ENCODE measurements at places on chromosomes 4 and X.

- no peak for DNase-seq
Measured at GRCh38 chr4:100588076-100588475, 70.3 kb upstream of the EMCN start.

DNA sequence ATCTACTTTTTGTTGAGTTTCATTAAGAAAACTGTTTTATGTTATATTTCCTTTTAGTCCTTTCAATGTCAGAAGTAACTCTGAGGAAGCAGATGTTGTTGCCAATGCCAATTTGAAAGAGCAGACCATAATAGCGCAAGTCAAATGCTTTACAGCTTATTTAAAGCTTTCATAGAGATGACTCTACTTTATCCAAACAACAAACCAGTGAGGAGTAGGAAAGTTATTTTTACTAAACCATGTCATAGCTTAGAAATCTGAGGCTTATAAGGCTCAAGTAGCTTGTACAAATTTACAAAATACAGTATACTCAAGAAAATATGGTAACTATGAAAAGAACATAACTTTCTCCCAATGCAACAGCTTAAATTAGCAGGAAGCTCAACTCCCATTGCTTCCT, 40.1 kb upstream of the SPOCK3 start:
- DNase-seq, result no peak

GRCh38 chr4:90219822-90220221, 92.6 kb downstream of the CCSER1 start:
- DNase-seq, result no peak

- DNase-seq, result no peak
Measured at GRCh38 chrX:129823115-129823514, 20.6 kb downstream of the ZDHHC9 start.

- no peak for DNase-seq
Measured at GRCh38 chr4:74166818-74167217, 8.9 kb downstream of the MTHFD2L start.

GRCh38 chr4:76494243-76494642, 59.2 kb downstream of the SHROOM3 start:
- no peak for DNase-seq

GRCh38 chr4:112905728-112906127, 143.7 kb upstream of the ANK2 start:
- DNase-seq, result no peak

DNA sequence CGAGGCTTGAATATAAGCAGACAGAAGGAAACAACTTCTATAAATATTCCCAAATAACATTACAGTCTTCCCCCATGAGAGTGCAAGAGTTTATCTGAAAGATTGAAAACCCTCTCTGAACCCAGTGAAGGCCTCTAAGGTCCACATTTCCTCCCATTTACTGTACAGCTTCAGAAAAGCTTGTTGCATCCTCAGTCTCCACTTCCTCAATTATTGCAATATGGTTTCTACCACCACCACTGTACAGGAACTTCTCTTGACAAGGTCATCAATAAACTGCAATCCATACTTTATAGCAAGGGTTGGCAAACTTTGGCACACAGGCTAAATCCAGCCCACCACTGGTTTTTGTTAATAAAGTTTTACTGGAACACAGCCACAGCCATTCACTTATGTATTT, 239.0 kb downstream of the THOC2 start:
- DNase-seq, result no peak

DNA sequence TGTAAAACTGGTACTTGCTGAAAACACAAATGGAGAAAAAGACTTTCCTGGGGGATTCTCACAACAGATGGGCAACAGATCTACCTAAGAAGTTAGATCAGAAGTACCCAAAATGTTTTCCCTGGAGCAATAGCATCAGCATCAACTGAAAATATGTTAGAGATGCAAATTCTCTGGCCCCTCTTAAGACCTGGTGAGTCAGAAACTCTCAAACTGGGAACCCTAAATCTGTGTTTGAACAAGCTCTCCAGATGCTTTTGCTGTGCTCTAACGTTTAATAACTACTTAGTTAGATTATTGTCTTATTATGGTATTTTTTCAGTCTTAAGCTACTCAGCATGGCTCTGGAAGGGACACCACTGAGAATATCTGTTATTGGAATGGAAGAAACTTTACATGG, 55.2 kb upstream of the TRPC3 start:
- no peak for DNase-seq

GRCh38 chr4:47465004-47465403, 1.5 kb upstream of the COMMD8 start:
- peak; percentile 57 for DNase-seq

GRCh38 chrX:32421266-32421665, 790.1 kb downstream of the DMD start:
- no peak for DNase-seq

DNA sequence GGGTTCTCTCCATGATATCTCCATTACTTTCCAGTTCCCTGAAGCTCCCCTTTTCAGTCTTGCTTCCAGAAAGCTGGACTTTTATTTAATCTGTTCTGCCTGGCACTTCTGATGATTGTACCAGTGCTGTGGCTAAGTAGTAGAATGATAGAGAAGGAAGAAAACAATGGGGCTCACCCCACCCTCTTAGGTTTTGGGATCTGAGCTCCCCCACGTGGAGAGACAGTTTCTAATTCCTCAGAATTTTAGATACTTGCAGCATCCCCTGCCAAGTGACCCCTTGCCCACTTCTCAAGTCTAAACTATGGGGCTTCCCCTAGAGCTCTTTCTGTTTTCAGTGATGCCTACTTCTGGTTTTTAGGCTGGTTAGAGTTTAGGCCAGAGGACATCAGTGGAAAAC, 73.9 kb downstream of the GC start:
- DNase-seq, result no peak

GRCh38 chr4:142314686-142315085, 531.4 kb downstream of the INPP4B start:
- DNase-seq, result no peak

GRCh38 chr4:174317531-174317930, 33.8 kb downstream of the CEP44 start:
- no peak for DNase-seq

DNA sequence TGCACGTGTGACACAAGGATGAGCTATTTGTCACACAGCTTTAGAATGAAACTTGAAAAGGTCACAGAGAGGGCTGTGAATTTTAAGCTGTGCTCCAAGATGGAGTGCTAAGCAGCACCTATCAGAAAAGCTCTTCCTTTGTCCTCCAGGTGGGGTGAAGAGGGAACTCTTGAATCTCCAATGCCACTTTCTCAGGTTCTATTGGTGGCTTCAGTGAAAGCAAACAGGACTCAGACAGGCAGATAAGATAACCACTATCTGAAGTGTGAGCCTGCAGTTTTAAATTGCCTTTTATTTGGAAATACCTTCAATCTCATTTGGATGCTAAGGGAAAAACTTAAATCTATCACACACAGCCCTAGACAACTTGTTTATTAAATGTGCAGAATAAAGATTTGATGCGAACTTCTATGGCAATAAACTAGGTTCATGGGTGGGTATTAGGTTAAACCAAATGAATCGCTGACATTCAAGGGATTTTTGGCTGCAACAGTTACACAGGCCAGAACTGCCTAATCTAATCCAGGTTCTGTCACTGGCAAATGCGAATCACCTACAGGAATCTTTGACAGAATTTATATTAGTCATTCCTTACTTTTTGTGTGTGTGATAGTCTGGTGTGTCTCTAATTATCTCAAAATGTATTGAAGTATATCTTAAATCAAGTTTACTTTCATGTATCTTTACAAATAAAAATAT, 13.6 kb upstream of the PDGFRA start:
- DNase-seq, result no peak

- no peak for DNase-seq
Measured at GRCh38 chrX:50762578-50762977, 51.4 kb downstream of the SHROOM4 start.

GRCh38 chr4:109205186-109205585, 97.3 kb downstream of the COL25A1 start:
- no peak for DNase-seq

- DNase-seq, result no peak
Measured at GRCh38 chr4:126758493-126758892, 874.3 kb upstream of the INTU start.

DNA sequence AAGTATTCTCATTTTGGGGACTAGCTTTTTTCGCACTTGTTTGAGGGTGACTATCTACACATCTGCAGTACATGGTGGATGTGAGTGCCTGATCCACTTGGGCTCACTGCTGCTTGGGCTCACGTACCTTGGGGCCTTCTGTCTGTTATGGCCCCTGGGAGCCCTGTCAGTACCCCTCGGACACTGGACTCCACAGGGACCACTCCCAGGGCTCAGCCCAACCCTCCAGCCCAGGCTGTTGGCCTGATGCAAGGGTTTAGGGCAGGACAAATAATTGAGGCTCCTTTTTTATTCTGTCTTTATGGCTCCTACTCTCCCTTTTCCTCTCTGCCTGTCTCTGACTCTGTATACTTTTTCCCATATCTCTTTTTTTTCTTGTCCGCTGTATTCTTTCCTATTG, 32.7 kb upstream of the MSN start:
- no peak for DNase-seq
